Spleen (tissue), 13 donors: ENCODE measurements at places on chromosomes 2 and 18.

DNA sequence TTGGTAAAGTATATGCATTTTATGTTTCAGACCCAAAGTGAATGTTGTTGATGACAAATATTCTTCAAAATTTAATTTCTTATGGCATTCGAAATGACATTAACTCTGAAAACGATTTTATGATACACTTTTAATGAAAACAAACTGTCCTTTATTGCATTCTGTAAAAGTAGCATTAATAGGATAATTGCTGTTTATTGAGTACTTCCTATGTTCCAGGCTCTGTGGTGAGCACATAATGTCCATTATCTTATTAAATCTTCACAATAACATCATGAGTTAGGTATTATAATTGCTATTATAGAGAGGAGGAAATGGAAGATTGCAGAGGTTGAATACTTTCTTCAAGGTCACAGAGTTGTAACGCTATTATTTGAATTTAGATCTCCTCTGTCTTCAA, 638.0 kb downstream of the LRP1B start:
- no peak for DNase-seq

DNA sequence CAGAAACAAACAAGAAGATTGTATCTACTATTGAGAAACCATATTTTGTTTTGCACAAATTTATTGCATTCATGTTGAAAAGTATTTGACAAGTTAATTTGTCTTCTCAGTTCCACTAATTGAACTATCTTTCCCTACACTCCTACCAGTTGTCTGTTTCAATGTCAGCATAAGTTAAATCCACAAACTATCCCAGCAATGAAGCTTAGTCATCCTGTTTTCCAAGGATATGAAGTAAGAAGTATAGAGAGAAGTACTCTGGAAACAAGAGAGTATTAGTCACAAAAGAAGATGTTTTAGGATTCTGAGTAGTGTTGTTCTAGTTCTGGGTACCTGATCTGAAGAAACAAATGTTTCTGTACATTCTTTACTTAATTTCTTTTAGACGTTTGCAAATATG, 261.6 kb upstream of the ZNF804A start:
- no peak for DNase-seq

GRCh38 chr2:134218930-134219658, 34.8 kb upstream of the MGAT5 start:
- peak; percentile 90 for DNase-seq

- peak; percentile 81 for DNase-seq
Observed at GRCh38 chr2:222319586-222320435, 21.0 kb upstream of the PAX3 start.

GRCh38 chr18:58649966-58650816, 21.1 kb upstream of the MALT1 start:
- DNase-seq = no peak

- DNase-seq = no peak
Observed at GRCh38 chr2:114724454-114724853, 282.0 kb downstream of the DPP10 start.

GRCh38 chr2:202564226-202564625, 70.5 kb upstream of the FAM117B start:
- no peak for DNase-seq

DNA sequence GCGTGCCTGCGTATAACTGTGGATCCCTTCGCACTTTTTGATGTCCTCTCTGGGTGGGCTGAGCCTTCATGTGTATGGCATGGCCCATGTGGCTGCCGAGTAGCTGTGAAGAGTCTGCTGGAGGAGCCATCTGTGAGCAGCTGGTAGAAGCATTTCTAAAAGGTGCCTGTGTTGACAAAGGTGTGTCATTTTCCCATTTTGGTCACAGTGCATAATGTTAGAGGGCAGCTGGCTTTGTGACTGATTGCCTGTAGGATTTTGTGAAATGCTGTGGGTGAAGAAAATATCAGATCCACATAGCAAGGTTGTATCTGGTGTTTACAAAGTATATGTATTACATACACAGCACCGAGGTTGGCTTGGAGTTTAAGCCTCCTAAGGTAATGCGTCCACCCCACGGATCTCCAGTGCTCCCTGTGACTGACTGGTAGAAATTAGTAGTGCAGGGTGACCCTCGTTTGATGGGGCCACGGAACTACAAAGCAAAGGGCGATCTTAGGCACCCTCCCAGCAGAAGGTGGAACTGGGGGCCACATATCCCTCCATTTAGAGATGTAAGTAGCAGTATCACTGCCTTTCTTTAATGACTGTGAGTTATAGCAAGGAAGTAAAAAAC, 16.5 kb downstream of the GATA6 start:
- no peak for DNase-seq

- no peak for DNase-seq
Observed at GRCh38 chr2:71715241-71715750, 261.9 kb downstream of the DYSF start.

GRCh38 chr2:159539701-159540100, 76.6 kb downstream of the BAZ2B start:
- DNase-seq = no peak

- DNase-seq = no peak
Observed at GRCh38 chr2:130135692-130136541, 6.9 kb upstream of the POTEF start.

DNA sequence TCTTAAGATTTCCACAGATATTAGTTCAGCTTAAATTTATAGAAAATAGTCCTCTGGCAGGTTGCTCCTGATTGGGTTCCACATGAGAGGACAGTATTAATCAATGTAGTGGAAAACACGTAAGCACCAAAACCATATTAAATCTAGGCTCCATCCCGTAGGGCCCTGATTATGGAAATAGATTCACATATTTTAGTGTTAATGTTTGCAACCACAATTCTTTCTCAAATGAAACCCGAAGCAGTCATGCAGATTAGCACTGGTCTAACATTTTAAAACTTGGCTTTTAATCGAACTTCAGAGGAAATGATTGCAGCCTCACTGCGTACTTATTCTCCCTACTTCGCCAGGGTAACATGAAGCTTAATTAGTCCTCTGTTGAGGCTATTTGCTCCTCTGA, 60.9 kb downstream of the METTL4 start:
- no peak for DNase-seq

DNA sequence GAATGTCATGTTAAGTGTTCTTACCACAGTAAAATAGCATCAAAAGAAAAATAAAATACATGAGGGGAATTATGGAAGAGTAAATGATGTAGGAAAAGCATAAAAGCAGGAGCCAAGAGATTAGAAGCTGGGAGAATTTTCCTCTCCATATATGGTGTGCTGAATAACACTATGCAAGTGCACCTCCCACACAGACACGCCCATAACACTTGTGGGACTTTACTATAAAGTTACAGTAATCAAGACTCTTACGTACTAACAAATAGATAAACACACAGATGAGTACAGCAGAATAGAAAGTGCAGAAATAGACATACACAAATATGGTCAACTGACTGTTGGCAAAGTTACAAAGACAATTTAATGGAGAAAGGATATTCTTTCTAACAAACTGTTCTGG, 16.0 kb upstream of the SPHKAP start:
- DNase-seq = no peak

- no peak for DNase-seq
Observed at GRCh38 chr2:46563186-46563585, 83.8 kb downstream of the TMEM247 start.

GRCh38 chr18:54805571-54806334, 22.5 kb upstream of the RAB27B start:
- DNase-seq = no peak

- no peak for DNase-seq
Observed at GRCh38 chr18:68791801-68792200, 6.1 kb upstream of the CCDC102B start.

- no peak for DNase-seq
Observed at GRCh38 chr18:79662034-79662433, 17.6 kb upstream of the CTDP1 start.

DNA sequence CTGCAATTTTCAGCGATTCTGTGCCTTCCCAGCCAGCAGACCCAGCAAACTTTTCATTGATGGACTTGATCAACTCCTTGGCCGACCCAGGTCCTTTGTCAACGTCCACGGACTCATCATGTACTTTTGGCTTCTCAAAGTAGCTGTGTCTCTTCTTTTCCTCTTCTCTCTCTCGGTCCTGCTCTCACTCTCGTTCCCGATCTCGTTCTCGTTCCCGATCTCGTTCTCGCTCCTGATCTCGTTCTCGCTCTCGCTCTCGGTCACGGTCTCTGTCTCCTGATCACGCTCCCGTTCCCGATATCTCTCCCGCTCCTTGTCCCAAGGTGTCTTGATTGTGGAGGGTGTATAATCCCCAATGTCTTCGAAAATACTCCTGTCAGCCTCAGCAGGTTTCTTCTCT, 219.5 kb upstream of the FANCL start:
- DNase-seq = no peak

DNA sequence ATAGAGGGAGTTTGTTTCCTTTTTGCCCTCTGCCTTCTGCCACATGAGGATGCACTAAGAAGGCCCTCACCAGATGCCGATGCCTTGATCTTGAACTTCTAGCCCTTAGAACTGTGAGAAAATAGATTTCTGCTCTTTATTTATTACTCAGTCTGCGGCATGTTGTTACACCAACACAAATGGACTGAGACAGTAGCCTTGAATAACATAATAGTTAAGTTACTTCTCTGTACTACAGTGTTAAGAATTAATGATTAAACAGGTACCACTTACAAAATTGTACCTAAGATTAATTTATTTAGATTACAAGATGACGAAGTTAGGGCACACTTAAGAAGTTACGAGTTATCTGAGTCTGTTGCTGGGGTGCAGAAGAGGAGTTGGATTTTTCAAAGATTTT, 42.4 kb downstream of the EHBP1 start:
- no peak for DNase-seq

- DNase-seq = no peak
Observed at GRCh38 chr2:118309946-118310680, 221.8 kb downstream of the INSIG2 start.

DNA sequence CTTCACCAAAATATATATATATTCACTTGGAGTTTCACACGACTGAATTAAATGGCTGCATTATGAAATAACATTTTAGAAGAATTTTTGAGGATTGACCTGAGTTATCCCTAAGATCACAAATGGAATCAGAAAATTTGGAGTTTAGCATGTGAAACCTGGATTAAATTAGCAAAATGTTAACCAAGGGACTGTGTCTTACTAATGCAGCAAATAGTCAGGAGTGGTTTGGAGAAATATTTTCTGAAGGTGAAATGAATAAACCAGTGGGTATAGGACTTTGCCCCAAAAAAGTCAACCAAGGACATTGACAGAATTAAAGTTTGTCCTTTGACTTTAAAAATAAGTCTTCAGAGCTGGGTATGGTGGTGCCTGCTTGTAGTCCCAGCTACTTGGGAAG, 111.2 kb downstream of the PRPF40A start:
- no peak for DNase-seq

DNA sequence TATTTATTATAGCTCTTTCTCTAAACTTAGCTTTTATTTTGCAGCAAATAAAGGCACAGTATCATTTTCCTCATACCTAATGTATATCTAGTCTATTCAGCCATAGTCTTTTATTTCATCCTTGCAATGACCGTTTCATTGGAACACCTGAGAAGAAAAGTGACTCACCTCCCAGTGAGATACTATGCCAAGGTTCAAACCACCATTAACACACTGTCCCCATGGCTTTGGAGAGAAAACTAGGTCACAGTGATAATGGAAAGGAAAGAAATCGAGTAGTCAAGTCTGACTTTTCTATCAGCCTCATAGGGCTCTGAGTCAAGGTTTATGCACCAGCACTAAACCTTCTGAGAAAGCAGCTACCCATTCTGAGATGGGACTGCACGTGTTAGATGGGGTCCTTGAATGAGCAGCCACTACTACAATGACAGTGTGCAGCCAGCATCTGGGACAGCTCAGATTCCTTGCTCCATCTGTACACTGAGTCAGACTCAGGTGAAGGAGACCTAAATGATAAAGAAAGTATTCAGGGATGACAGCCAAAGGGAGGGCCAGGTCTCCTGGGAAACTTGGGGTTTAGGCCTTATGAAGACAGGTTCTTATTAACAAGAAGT, 971.1 kb upstream of the ACVR2A start:
- DNase-seq = no peak

DNA sequence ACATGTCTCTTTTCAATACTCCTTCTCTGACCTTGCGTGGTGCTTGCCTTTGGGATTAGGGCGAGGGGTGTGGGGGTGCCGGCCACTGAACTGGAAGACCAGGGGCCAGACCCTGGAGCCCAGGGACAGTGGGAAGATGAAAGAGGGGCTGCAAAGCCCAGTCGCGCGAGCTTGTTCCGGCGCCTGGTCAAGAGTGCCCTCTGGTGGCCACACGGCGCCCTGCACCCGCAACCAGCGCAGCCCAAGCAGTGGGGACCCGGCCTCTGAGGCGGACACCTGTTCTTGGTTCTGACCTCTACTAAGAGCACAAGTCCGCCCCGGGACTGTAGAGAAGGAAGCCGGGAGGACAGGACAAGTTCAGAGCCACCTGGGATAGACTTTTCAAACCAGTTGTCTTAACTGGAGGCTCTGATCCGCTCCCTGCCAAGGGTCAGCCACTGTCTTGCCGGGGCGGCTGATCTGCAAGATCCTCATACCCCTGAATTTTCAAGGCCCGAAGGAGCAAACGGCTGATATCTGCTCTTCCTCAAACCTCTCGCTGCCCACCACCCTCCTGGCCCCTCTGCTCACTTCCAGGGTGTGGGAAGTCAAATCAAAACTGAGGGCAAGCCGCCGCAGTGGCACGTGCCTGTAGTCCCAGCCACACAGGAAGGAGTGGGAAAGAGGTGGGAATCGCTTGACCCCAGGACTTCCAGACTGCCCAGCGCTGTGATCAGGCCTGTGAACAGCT, 14.9 kb upstream of the MSH6 start:
- peak; percentile 95 for DNase-seq

DNA sequence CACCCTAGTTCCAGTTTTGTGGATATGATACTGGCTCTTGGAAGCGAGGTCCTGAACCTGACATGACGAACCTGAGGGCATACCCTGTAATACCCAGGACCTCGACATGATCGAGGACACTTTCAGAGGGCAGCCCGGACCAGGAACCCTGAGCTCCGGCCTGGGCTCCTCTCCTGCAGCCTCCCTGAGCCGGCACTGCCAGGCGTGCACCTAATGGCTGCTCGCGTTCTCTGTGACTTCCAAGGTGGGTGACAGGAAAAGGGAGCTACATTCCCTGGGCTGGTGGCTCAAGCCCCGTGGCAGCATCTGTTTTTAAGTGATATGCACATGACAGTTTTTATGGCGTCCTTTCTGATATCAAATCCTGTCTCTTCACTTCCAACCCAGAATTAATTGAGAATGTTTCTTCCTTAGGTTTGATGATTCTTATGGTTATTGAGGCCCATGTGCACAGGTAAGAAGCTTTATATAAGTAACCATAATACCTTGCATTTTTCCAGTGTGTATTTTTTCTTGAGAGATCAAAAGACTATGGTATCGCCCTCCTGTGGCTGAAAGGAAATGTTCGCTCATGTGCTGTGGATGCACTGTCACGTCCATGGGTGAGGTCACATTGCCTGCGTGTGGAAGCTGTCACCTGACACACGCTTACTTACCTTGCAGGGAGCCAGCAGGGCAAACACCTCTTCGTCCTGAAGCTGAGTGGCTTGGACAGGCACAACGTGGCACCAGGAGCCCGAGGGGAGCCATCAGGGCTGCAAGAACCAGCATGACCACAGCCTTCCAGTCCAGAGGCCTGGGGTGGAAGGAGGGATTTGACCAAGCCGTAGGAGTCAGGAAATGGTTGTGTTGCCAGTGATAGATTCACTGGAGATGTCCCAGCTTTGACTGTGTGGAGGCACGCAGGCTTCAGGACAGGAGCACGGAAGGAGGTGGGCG, 367.4 kb upstream of the MYT1L start:
- DNase-seq = no peak

- DNase-seq = peak; percentile 43
Observed at GRCh38 chr2:239517686-239518085, 116.9 kb upstream of the HDAC4 start.
